Cerebellar nuclear complex (tissue), 1 donor: ENCODE measurements at places on chromosomes 16 and 17.

- DNase-seq = no peak
Observed at GRCh38 chr16:53291757-53292392, 142.4 kb upstream of the RBL2 start.

DNA sequence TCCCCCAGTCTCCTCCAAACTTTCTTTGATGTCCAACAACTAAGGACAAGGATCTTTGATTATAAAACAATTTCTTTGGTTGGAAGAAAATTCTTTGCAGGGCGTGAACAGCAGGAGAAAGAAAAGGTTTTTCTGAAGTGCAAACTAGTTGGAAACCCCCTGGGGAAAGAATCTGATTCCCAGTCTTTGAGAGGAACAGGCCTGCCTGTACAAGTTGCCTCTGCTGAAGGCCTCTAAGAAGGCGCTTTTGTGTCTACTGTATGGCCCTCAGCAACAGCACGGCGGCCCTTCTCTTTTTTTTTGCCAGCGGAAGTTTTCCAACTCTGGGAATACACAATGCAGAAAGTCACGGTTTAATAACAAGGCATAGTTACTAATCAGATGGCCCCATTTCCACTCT lies 14.0 kb downstream of the RNF43 start:
- no peak for DNase-seq

- DNase-seq = no peak
Observed at GRCh38 chr16:65111306-65111705, 10.6 kb downstream of the CDH11 start.

GRCh38 chr16:81573533-81574020 lies 129.0 kb downstream of the CMIP start:
- DNase-seq = no peak

- no peak for DNase-seq
Observed at GRCh38 chr16:81432937-81433557, 11.6 kb upstream of the CMIP start.

DNA sequence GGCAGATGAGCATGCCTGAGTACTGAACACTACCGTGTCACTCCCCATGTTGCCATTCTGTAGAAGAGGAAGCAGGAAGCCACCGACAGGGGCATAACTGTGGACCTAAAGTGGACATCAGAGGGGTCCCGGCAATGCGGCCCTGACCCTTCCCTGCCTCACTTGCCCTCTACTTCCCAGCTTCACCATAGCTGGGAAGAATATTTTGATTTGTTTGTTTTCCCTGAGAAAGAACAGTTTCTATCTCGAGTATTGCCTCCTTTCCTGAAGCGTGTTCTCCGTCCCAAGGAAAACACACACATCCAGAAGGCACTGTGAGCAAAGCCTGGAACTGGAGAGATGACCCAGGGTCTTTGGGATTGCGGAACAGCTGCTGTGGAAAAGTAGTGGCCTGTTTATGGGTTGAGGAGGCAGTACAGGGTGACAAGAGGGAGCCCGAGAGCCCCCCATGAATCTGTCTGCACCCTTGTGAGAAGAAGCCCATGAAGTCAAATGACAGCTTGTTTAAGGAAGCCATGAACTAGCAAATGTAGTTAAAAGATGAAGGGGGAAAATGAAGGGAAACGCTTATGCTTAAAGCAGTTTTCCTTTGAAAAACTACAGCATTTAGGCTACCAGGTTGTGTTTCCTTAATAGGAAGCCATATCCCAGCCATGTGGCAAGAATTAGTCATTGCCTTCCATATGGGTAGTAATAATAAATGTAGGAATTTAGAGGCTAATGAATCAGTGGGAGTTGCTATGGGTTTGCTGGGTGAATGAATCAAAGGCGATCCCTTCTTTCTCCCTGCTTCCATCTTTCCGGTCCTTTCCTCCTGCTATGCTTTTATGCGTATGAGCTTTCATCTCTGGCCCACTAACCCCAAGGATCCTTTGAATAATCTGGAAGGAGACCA lies 90.0 kb upstream of the TBX2 start:
- DNase-seq = no peak

GRCh38 chr17:61996916-61997605 lies 68.0 kb downstream of the MED13 start:
- DNase-seq = no peak
